ENCODE measurements at places on chromosomes 16 and 17.
A peak's percentile ranks its signal among the peaks of the same experiment; 100 is the strongest.

DNA sequence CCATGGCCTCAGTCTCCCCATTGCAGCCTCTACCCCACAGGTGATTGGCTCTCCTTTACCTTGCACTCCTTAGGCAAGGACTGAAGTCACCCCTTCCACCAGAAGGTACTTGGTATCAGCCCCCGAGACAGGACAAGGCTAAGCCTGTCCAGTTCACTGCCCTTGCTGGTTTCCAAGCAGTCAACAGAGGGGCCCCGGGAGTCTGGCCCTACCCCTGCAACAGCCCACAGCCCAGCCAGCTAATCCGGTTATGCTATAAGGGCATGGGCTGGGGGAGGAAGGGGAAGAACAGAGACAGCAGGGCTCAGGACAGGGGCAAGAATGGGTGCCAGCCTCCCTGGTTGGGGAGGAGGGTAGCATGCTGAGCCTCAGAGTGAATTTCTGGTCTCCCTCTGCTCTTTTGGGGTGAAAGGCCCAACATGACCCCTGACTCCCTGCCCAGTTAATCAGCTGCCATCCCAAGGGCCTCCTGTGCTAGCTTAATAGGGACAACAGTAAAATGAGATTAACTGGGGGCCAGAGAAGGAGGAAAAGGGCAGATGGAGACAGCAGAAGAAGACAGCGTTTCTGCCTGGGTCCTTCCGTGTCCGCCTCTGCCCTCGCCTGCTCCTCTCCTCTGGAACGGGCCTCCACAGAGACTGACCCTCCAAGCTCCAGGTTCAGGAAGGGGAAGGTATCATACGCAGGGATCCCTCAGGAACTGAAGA is 10.7 kb downstream of the DLG4 start:
- no peak for DNase-seq

GRCh38 chr16:58249388-58249779 is 45.4 kb downstream of the PRSS54 start:
- DNase-seq, result no peak

GRCh38 chr17:17206124-17206912 is at the start of gene PLD6:
TSS of gene PLD6 (minus strand) at chr17:17206333. CDS start at chr17:17206286, 47 bp downstream.
- DNase-seq, result peak; percentile 84

GRCh38 chr17:32689348-32689747 is 187.6 kb downstream of the MYO1D start:
- no peak for DNase-seq
